Activated CD4-positive, alpha-beta T cell treated with anti-CD3 and anti-CD28 coated beads for 4 hours (primary cell): ENCODE measurements at places on chromosomes 12 and 14.

GRCh38 chr14:73741386-73741875, 27.2 kb upstream of the PNMA1 start:
- peak; percentile 71 for DNase-seq

DNA sequence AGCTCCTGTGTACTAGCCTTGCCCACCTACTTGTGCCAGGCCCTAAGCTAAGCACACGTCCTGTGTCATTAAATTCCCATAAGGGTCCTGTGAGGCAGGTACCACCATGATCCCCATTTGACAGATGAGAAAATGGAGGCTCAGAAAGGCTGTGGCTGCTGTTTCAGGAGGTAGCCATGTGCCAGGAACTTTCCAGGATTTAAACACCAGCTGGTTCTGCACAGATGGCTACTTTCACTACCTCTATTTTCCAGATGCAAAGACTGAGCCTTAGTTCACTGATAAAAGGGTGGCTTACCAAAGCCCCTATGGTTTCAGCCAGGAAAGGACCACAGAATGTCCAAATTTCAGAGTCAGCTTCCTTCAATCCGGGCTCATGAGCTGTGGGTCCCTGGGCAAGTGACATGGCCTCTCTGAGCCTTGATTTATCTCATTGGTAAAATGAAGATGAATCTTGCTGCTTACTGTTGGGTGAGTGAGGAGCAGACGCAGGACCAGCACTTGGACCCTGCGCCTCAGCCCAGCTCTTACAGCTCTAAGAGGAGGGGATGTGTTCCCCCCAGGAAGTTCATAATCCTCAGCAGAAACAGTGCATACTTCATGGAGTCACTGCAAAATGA, 23.5 kb downstream of the CMKLR1 start:
- no peak for DNase-seq

DNA sequence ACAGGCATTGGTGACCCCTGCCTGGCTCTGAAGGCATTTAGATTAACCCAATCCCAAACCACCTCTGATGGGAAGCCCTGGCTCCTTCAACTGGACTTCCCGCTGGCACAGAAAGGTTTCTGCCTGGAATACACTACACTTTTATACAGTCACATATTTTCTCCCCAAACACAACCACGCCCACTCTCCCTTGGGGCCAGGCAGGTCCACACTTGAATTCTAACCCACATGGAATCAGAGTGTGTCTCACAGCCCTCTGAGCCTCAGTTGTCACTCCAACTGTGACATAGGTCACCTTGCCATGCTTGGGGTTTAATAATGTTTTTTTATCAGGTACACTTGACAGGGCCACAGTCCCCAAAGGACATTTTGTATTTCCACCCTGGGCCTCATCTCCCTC, 368.6 kb downstream of the BCL11B start:
- DNase-seq: no peak

DNA sequence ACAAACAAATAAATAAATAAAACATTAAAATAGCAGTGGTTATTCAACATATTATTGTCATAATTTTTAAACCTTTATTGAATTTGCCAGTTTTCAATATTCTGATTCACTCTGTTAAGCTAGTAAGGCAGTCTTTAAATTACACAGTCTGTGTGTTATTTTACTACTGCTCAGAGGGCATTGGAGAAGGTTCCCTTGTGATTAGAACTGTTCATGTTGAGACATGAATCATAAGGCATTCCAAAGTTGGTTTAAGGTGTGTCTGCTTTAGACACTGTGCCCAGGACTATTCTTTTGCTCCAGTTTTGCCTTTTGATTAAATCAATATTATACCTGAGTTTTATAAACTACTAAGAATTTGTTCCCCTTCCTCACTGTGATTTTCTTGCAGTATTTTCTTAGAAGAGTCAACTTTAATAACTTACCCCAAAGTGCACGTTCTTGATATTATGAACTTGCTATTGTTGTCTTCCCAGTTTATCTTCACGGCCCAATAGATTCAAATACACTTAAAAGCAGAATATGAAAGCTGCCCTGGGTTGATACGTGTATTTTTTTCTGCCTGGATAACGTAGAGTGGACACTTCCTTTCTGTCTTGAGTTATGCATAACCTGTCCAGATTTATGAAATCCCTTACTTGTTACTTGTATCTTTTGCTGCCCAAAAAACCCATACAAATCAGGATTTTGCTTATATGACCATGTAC, 105.3 kb upstream of the BCAT1 start:
- no peak for DNase-seq

DNA sequence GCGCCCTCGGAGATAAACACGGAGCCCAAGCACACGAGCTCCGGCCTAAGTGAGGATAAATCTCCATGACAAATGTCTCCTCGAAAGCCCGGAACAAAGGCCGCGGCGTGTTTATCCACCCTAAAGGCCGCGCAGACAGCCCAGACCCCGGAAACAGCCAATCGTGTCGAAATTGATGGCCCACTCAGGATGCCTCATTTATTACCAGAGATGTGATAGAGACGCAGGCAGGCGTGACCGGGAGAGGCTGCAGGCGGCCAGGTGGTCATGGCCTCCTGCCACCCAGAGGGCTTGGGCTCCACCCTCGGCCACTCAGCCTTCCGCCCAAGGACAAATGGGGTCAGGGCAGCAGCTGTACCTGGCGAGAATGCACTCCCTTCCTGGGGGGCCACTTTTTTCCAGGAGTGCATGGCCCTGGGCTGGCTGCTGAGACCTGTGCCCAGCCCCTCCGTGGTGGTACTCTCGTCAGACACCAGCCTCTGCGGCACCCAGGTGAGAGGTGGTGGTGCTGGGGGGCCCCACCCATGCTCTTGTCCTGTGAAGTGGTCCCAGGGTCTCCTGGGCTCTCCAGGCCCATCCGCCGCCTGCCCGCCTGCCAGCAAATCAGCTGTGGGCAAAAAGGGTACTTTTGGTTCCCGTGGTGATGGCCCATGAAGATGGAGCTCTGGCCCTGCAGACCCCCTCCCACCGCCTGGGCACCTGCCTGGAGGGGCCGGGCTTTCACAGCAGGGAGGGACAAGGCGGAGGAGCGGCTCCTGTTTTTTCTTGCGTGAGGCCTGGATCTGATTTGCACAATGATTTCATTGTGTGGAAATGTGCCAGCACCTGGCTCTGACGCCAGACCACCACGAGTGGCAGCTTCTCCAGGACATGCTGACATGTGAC, 211.5 kb upstream of the C14orf180 start:
- no peak for DNase-seq

GRCh38 chr14:78157494-78158437, 12.4 kb upstream of the NRXN3 start:
- no peak for DNase-seq

DNA sequence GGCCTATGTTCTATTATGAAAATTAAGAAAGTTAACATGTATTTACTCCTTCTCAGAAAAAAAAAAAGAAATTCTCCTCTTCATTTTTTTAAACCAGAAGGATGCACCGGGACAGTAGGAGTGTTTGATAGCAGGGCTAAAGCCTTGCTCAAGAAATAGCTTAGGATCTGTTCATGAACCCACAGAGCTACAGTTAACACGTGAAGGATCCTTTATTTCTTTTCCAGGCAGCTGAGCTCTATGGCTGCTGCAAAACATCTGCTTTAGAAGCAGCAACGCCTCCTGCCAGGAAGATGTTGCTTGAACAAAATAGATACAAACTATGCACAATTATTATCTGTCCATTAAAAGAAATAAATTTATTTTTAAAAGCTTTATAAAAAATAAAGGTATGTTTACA, 254.8 kb downstream of the PRKD1 start:
- no peak for DNase-seq
